Skin of body (tissue), 3 donors: ENCODE measurements at places on chromosomes 2 and 18. TPM values are rescaled to one million over a fixed set of nuclear protein-coding genes. Genes with fewer than 3 reads are reported as not detected.

The C2orf66 gene
- total RNA-seq: 0.69 TPM

The ANKRD62 gene
- not detected for total RNA-seq

The KCMF1 gene
- total RNA-seq: 31.9 TPM

The ASXL3 gene
- total RNA-seq: 6.1 TPM

The GALNT14 gene
- total RNA-seq: 2.0 TPM

The NT5DC4 gene
- not detected for total RNA-seq

The IL1R2 gene
- total RNA-seq: 15.6 TPM

The STEAP3 gene
- total RNA-seq: 3.0 TPM

The REG3A gene
- not detected for total RNA-seq

The METTL4 gene
- total RNA-seq: 11.3 TPM

The CCDC85A gene
- 3.6 TPM for total RNA-seq

The GCA gene
- 26.9 TPM for total RNA-seq

The CRACDL gene
- 1.1 TPM for total RNA-seq

The C2orf80 gene
- not detected for total RNA-seq

The SLC23A3 gene
- total RNA-seq: 1.5 TPM

The NIF3L1 gene
- 18.9 TPM for total RNA-seq

The CRYGC gene
- not detected for total RNA-seq

The NUP35 gene
- total RNA-seq: 24.9 TPM

The POTEJ gene
- 0.10 TPM for total RNA-seq

The UGT1A3 gene
- not detected for total RNA-seq

The YIPF4 gene
- total RNA-seq: 22.1 TPM

The RNF152 gene
- 60.2 TPM for total RNA-seq

The TGFA gene
- total RNA-seq: 21.8 TPM

The RAD51AP2 gene
- 0.20 TPM for total RNA-seq

The SLC11A1 gene
- 7.9 TPM for total RNA-seq

The TRIM54 gene
- total RNA-seq: 6.0 TPM

The RNF144A gene
- 15.3 TPM for total RNA-seq

The CRYBA2 gene
- total RNA-seq: not detected

The RUFY4 gene
- 0.10 TPM for total RNA-seq

The AQP12B gene
- total RNA-seq: not detected

The REG1B gene
- total RNA-seq: not detected

The CCDC150 gene
- 6.3 TPM for total RNA-seq

The SCTR gene
- not detected for total RNA-seq

The RPRM gene
- 3.2 TPM for total RNA-seq

The DCDC2C gene
- 0.20 TPM for total RNA-seq

The ZNF521 gene
- 35.3 TPM for total RNA-seq

The KCNS3 gene
- 17.8 TPM for total RNA-seq

The DYNC1I2 gene
- 98.7 TPM for total RNA-seq

The COPS7B gene
- total RNA-seq: 27.7 TPM

The ARHGAP25 gene
- 5.8 TPM for total RNA-seq

The LYG2 gene
- 16.5 TPM for total RNA-seq
